ENCODE measurements at places on chromosomes 5 and 9.

- no peak for DNase-seq
Observed at GRCh38 chr5:179292202-179292601, 53.1 kb downstream of the ADAMTS2 start.

DNA sequence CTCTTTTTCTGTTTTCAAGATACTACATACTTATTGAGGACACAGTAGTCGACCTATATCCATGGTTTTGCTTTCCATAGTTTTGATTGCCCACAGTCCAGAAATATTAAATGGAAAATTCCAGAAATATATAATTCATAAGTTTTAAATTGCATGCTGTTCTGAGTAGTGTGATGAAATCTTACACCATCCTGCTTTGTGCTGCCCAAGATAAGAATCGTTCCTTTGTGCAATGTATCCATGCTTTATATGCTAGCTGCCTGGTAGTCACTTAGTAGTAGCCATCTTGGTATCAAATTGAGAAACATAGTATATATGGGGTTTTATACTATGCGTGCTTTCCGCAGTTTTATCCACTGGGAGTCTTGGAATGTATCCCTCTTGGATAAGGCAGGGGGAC, 59.0 kb downstream of the CWC27 start:
- peak; percentile 18 for DNase-seq

DNA sequence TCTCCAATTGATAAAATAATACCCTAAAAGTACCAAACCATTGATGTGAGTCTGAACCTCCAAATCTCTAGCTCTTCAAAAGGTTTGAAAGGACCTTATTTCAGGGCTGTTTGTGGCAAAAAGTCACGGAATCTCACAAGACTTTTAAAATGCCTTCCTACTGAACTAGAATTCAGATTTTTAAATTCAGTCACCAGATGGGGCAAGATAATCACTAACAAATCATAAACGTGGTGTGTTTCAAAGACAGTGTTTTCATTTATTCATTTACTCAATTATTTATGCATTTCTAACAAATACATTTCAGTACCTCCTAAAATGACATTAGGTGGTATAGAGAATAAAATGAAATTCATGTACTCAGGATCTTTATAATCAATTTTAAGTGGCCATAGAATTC, 68.2 kb upstream of the SMC2 start:
- DNase-seq: no peak

GRCh38 chr5:113035096-113035495, 58.5 kb downstream of the DCP2 start:
- DNase-seq: no peak

- no peak for DNase-seq
Observed at GRCh38 chr5:152171888-152172287, 233.2 kb downstream of the NMUR2 start.

DNA sequence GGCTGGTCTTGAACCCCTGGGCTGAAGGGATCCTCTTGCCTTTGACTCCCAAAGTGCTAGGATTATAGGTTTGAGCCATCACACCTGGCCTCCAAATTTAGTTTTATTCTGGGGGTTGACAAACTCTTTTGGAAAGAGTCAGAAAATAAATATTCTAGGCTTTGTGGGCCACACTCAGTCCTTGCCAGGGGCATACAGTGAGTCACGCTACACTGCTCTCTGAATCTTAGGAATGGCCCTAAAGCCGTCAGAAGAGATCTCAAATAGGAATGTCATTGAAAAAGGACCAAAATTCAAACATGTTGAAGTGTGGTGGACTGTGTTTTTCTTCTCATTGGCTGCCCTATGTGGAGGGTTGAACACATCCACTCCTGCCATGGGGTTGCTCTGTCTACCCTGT, 127.7 kb upstream of the BASP1 start:
- peak; percentile 39 for DNase-seq

GRCh38 chr9:136856541-136857141, 4.5 kb downstream of the MAMDC4 start:
- no peak for DNase-seq

DNA sequence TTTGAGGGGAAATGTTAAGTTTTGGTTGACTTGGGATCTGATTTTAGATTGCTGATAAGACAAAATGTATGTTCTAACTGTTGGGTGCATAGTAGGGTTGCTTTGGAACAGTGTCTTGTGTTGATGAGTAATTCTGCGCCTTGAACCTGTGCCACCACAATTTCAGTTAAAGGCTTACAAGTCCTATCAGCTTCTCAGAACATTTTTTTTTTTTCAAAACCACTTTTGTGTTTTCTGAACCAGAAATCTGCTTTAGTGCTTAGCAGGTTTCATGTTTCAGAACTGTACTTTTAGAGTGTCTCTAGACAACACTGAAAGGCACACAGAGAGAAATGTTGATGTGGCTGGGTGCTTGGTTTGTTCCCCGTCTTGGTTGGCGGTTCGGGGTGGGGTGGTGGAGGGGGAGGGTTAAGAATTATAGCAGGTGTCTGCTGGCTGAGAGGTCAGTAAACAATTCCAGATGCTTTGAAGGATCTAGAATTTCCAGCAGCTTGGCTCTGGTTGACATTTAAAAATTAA, 84.6 kb downstream of the ANKRD55 start:
- no peak for DNase-seq

- peak; percentile 78 for DNase-seq
Observed at GRCh38 chr9:106481013-106481609, 381.9 kb upstream of the ZNF462 start.

DNA sequence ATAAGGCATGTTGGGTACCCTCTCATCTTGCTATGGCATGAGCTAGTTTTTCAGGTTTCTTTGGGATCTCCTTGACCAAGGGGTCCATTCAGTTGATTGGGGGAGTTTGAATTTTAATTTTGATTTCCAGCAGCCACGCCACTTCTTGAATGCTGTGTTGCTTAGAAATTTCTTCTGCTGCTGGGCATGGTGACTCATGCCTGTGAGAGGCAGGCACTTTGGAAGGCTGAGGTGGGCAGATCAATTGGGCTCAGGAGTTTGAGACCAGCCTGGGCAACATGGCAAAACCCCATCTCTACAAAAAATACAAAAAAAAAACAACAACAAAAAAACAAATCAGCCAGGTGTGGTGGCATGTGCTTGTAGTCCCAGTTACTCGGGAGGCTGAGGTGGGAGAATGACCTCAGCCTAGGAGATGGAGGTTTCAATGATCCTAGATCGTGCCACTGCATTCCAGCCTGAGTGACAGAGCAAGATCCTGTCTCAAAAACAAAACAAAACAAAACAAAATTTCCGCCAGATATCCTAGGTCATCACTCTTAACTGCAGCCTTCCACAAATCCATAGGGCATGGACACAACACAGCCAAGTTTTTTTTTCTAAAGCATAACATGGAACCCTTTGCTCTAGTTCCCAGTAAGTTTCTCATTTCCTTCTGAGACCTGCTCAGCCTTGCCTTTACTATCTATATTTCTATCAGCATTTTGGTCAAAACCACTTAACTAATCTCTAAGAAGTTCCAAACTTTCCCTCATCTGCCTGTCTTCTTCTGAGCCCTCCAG, 17.7 kb downstream of the TMC1 start:
- DNase-seq: no peak

DNA sequence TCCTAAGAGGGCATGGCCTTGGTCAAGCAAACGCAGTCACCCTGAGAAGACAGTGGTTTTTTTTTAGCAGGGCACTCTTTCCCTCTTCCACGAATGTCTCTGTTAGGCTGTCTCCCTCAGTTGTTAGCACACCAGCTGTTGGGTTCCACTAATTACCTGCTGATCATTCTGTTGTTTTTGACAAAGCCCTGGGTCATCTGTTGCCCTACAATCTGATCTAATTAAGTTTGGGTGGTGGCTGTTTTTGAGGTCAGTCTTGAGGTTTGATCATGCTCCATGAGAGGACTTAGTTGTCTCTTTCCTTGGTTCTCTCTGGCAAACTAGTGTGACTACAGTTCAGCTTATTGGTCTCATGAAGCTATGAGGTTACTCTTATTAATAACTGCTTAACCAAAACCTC, 5.0 kb upstream of the PTPDC1 start:
- no peak for DNase-seq

DNA sequence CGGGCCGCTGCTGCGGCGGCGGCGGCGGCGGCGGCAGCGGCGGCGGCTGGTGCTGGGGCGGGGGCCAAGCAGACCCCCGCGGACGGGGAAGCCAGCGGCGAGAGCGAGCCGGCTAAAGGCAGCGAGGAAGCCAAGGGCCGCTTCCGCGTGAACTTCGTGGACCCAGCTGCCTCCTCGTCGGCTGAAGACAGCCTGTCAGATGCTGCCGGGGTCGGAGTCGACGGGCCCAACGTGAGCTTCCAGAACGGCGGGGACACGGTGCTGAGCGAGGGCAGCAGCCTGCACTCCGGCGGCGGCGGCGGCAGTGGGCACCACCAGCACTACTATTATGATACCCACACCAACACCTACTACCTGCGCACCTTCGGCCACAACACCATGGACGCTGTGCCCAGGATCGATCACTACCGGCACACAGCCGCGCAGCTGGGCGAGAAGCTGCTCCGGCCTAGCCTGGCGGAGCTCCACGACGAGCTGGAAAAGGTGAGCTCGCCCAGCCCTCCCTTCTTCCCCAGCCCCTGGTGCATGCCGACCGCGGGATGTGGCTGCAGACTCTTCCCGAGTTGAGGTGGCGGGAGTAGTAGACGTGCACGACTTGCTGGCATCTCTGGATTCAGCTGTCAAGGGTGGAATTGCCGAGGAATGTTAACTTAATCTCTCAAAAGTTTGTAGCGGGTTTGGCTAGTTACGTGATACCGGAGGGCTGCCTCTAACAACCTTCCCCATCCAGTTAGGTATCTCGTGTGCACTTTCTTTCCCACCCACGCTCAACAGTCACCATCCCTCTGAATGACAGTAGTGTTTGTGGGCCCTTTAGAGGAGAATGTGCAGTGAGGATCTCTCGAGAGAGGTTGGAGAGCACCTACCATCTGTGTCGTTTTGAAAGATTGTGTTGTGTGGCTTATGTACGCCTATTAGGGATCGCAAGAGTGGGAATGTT, 932 bp downstream of the SLC12A2 start:
- DNase-seq: peak; percentile 10
